ENCODE measurements at places on chromosomes 1 and 21.

GRCh38 chr1:160358073-160358472 is 8.8 kb upstream of the NHLH1 start:
- DNase-seq, result no peak

GRCh38 chr1:200982071-200982945 is 41.2 kb downstream of the KIF21B start:
- DNase-seq, result no peak

DNA sequence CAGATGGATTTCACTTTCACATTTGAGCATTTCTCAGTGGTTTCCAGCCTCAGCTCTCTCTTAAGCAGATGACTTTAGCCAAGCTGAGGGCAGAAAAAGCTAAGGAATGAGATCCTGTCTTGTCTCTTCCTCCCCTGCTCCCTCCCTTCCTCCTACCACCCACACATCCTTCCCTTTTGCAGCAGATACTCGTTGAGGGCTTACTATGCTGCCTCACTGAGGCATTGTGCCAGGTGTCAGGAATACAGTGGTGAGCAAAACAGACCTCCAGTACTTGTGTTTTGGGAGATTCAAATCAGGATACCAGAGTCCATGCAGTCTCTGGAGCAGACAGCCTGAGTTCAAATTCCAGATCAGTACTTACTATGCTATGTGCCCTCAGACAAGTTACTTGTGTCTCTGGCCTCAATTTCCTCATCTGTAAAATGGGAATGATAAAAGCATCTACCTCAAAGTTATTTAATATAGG is 43.2 kb downstream of the KIF26B start:
- DNase-seq, result no peak

DNA sequence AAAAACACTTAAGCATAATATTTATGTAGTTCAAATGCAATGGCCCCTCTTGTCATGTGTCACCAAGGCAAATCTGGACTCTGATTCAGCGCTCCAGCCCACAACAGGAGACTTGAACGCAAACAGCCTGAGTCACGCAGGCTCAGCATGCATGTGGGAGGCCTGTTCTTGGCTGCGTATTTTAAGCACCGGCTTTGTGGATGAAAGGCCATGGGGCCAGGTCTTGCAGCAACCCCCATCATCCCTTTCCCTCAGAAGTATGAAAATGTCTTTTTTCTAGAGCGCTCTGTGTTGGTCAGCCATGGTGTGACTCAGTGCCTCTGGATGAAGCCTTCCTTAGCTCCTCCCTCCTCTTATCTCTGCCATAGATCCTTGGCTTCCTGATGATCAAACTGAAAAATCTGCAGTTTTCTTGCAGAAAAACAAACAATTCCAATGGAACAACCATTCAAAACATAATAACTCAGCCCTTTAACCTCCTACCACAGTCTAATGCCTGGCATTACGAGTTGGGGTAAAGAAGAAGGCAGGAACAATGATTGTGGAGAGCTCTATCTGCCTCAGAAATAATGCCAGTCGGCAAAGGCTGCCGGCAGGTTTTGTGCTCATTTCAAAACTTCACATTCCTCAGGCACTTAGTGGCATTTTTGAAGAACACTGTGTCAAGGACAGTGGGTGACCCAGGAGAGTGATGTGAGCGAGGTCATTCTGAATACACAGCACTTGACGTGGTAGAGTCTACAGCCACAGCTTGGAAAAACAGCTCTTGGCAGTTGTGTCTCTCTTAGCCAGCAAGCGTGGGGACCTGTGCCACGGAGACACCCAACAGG is 167.5 kb downstream of the CLIC6 start:
- no peak for DNase-seq

DNA sequence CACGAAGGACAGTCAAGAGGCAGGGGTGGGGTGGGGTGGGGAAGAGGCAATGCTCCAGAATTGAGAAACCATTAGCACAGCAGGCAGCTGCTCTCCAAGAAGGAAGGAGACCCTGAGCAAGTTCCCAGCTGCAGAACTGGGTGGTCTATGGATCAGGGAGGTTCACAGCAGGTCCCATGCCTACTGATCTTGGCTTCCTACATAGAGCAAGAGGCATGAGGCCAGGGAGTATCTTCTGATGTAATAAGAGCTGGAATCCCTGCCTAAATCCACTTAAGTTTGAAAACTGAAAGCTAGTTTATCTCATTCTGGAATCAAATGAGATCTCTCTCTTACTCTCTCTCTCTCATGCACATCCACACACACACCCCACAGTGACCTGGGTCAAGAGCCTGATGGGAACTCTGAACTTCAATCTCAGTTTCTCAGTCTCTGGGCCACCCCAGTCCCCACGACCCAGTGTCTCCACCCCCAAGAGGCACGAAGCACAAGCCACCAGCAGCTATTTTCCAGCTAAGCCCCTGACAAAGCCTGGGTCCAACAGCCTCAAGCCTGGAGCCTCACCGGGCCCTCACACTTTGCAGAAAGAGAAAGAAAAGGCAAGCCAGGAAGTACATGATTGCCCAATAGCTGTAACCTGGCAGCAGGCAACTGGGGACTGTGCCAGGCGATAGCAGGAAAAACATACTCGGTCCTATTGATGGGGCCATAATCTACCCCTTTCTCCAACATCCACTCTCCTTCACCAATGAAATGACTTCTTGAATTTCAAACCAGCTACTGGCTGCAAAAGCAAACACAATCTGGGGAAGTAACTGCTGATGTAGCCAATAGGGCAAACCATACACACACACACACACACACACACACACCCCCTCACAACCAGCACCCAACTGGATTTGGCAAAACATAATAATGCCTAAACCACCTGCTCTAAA is 2.2 kb downstream of the NUAK2 start:
- DNase-seq, result no peak

GRCh38 chr1:42940851-42941639 is 17.6 kb downstream of the SLC2A1 start:
- DNase-seq, result no peak

DNA sequence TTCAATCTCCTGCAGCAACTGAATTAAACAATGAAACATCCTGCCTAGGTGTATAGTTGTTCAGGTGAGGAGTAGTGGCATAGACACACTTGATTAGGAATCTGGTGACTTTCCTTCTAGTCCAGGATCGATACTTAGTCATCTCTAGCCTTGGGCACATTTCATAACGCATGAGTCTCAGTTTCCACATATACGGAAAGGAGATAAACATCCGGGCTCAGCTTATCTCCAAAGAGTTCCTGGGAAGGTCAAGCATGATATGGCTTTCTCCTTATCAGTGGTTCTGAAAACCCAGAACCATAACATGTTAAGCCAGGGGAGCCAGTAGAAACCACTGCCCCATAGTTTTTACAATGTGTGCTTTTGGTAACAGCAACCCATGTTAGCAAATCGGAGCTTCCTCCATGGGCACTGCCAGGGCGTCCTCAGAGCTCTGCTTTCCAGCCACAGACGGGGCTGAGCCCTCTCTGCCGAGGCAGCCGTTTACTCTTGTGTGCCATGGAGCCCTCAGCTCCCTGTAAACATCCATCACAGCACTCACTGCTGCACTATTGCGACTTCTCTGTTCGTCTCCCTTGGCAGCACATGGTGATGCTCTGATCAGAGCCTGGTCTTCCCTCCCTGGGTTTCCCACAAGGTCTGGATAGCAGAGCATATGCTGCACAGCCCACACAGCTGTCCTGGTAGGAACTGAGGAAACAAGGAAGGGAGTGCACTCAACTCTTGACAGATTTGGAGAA is 34.6 kb downstream of the RUNX1 start:
- no peak for DNase-seq

- DNase-seq, result no peak
Measured at GRCh38 chr1:60173729-60174505, 100.3 kb upstream of the C1orf87 start.

- peak; percentile 53 for DNase-seq
Measured at GRCh38 chr1:41919764-41920397, 1.2 kb upstream of the HIVEP3 start.

DNA sequence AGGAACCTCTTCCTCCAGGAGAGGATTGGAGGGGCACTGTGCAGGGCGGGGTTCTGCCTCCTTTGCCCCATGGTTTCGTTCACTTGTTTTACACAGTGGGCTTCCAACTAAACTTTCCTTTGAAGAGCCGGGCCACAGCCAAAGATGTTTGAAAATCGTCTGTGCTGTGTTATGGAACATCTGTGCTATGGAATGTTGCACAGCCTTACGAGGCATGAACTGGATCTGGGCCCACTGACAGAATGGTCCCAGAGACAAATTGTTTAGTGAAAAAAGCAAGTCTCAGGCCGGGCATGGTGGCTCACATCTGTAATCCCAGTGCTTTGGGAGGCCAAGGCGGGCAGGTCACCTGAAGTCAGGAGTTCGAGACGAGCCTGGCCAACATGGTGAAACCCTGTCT is 12.6 kb upstream of the MEF2D start:
- no peak for DNase-seq

GRCh38 chr1:76682138-76682537 is 185.1 kb upstream of the ST6GALNAC5 start:
- DNase-seq, result no peak

- no peak for DNase-seq
Measured at GRCh38 chr1:109783436-109783835, 19.7 kb upstream of the EPS8L3 start.

DNA sequence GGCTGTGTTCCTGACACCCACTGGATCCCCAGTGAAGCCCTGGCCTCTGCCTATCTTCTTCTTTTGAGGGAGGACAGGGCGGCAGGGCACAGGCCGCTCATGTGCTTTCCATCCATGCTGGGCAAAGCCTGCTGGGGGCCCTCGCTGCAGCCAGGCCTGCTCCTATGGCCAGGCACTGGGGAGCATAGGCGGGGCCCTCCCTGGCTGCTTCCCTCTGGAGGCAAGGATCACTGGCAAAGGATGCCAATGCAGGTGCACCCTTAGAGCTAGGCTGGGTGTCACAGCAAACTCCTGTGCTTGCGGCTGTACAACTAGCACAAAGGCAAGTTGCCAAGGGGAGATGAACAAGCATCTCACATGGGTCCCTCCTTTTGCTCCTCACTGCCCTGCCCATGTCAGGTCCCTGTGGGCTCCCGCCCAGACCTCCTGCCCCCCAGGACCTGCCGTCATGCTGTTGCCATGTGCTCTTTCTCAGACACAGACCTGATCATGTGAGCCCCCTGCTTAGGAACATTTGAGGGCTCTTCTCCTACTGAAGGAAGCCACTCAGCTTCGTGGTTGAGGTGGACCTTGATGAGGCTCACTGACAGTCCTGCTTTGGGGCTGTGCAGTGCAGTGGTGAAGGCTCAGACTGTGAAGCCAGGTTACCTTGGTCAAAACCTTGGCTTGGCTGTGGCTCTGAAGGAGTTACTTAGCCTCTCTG is 393.6 kb downstream of the PTPRU start:
- no peak for DNase-seq

DNA sequence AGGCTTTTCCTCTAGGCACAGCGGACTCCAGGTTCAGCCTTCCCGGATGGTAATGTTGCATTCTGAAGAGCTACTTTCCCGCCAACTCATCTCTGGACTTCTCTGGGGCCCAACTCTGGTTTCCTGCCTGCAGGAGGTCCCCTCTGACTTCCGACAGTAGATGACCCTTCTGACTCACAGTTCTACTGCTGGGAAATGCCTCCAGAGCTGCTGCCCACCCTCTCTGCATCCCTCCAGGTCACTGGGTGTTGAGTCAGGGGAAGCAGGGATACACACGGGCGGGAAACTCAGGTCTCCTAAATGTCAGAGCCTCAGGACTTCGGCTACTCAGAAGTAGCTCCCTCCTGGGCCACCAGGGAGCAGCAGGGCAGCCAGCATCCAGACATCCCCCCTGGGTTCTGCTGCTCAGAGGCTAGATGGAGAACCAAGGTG is 2.1 kb upstream of the KIF21B start:
- no peak for DNase-seq

DNA sequence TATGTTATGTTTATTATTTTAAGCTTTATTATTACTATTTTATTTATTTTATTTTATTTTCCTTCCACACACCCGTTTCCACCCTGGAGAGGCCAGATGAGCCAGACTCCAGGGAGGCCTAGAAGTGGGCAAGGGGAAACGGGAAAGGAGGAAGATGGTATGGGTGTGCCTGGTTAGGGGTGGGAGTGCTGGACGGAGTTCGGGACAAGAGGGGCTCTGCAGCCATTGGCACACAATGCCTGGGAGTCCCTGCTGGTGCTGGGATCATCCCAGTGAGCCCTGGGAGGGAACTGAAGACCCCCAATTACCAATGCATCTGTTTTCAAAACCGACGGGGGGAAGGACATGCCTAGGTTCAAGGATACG is 468 bp upstream of the MX1 start:
- no peak for DNase-seq

DNA sequence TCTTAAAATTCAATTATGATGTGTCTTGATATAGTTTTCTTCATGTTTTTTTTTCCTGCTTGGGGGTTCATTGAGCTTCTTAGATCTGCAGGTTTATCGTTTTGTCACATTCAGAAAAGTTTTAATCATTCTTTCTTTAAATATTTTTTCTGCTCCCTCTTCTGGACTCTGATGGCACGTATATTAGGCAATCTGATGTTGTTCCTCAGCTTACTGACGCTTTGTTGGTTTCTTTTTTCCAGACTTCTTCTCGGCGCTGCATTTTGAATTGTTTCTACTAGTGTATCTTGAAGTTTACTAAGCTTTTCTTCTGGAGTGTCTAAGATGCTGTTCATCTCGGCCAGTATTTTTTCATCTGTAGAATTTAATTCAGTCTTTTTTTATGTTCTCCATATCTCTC is 44.8 kb upstream of the FMOD start:
- no peak for DNase-seq

- no peak for DNase-seq
Measured at GRCh38 chr1:235910357-235911299, 43.9 kb upstream of the LYST start.
